Left kidney (tissue), 8 donors: ENCODE measurements at places on chromosomes 7 and 10. TPM values are rescaled to one million over a fixed set of nuclear protein-coding genes. Genes with fewer than 3 reads are reported as not detected.

Gene AGBL3
- 17.1 TPM for polyA plus RNA-seq

Gene FGFBP3
- 3.1 TPM for polyA plus RNA-seq

Gene ENKUR
- 4.1 TPM for polyA plus RNA-seq

Gene MEIG1
- 1.4 TPM for polyA plus RNA-seq

Gene STOX1
- polyA plus RNA-seq, result 9.1 TPM

- no peak for DNase-seq
Observed at GRCh38 chr7:132836746-132837145, 245.1 kb downstream of the CHCHD3 start.

- DNase-seq, result no peak
Observed at GRCh38 chr10:35351021-35351420, 14.7 kb downstream of the CCNY start.

GRCh38 chr7:156334636-156335035 lies 305.9 kb upstream of the RNF32 start:
- DNase-seq, result no peak

- DNase-seq, result peak; percentile 90
Observed at GRCh38 chr7:13920053-13920697, 69.3 kb downstream of the ETV1 start.

GRCh38 chr7:133372337-133372736 lies 119.5 kb downstream of the EXOC4 start:
- DNase-seq, result no peak

GRCh38 chr10:49751636-49752510 lies 10.2 kb downstream of the OGDHL start:
- no peak for DNase-seq

DNA sequence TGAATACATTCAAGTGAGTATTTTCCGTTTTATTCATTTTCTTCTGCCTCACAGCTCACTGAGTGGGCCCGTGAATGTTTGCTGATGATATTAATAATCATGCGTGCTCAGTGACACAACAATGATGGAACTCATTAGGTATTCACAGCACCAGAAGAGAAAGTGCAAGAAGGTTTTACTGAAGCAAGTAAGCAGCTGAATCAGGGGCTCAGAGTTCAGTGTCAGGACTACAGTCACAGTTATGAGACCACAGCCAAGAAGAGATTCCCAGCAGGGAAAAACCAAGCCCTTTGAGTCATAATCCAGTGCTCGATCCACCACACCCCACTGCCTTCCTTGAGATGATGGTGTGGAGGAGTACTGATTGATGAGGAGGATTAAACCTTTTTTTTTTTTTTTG lies 247.4 kb downstream of the KIAA1217 start:
- DNase-seq, result no peak

DNA sequence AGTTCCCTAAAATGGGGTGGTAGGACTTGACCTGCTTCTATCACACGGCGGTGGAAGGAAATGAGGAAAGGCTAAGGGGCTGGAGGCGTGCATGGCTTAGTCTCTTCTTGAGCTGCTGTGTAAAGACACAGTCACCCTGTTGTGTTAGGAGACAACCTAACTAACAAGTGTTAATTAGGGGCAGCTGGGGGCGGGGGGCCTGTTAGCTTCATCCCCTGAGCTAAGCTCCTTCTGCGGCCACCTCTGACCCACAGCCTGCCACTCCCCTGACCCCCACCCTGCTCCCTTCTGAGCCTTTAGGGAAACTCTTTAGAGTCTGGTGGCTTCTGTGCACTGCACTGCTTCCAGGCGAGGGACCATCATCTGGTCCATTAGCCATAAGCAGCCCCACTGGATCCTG lies 28.0 kb downstream of the COL17A1 start:
- DNase-seq, result no peak

DNA sequence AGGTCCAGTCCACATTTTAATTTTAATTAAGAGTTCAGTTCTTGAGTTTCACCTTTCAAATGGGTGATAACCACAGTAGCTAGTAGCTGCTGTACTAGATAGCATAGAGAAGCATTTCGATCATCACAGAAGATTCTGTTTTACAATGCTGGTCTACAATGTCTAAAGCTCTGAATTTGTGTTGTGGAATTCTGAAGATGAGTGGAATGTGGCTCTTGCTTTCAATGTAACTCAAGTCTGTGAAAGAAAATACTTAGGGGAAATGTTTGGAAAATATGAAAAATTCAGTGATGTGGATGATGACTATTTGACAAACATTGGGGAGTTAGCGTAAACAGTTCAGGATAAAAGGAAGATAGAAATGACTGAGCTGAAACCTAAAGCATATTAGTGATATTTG lies 139.4 kb downstream of the GNAT3 start:
- DNase-seq, result no peak

DNA sequence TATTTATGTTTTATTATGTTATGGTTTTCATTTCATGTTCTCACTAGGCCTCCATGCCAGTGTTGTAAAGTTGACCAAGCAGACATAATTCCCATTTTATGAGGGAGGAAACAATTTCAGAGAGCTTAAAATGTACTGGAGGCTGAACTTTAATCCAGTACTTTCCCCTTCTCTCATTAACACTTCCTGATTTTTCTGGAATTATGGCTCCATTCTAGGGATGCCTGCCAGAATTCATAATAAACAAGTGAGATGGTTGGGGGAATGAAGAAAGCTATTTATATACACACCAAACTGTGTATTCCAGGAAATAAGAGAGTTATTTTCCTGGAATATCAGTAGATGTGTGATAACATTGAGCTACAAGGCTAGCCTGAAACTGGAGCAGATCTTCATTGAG lies 6.9 kb downstream of the TMEM236 start:
- no peak for DNase-seq

GRCh38 chr7:35760143-35760745 lies 40.6 kb upstream of the SEPTIN7 start:
- no peak for DNase-seq

DNA sequence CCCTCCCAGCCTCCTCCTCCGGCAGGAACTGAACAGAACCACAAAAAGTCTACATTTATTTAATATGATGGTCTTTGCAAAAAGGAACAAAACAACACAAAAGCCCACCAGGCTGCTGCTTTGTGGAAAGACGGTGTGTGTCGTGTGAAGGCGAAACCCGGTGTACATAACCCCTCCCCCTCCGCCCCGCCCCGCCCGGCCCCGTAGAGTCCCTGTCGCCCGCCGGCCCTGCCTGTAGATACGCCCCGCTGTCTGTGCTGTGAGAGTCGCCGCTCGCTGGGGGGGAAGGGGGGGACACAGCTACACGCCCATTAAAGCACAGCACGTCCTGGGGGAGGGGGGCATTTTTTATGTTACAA lies 83.3 kb downstream of the PAX2 start:
- no peak for DNase-seq

- DNase-seq, result no peak
Observed at GRCh38 chr7:29485339-29486190, 78.1 kb upstream of the PRR15 start.

DNA sequence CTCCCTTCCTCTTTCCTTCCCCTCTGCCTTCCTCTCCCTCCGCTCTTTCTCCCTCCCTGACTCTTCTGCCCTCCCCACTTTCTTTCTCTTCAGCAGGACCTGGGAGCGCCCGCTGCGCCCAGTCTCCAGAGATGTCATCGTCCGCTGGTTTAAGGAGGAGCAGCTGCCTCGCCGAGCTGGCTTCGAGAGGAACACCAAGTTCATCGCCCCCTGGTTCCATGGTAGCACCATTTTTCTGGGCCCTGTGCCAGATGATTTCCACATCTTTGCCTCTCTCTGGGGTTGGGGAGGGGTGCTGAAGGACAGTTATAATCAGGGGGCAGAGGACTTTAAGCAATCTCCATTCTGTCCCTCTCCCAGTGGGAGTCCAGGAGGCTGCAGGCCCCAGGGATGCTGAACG lies 71.6 kb downstream of the SH2D4B start:
- DNase-seq, result no peak

DNA sequence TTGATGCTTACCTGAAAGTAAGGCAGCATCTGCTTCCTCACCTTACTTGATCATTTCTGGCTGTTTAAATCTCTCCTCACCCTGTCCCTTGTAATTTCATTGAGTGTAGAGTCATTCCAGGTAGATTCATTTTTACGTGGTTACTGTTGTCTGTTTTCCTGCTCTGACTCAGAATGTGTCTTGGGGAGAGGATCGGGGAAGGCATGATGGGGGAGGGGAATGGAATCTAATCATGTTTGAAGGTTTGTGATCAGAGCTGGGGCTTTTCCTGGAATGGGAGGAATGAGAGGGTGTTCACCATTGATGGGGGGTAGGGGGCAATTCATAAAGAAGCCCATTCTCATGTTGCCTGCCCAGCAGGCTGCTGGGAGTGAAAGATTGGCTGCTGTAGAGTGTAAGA lies 18.7 kb downstream of the SEC24C start:
- no peak for DNase-seq
